ENCODE measurements at places on chromosomes 16 and 17.

GRCh38 chr16:58940609-58941008 is 206.5 kb upstream of the GOT2 start:
- DNase-seq = peak; percentile 6

GRCh38 chr17:77145224-77145611 is 4.4 kb downstream of the SEC14L1 start:
- DNase-seq = no peak

DNA sequence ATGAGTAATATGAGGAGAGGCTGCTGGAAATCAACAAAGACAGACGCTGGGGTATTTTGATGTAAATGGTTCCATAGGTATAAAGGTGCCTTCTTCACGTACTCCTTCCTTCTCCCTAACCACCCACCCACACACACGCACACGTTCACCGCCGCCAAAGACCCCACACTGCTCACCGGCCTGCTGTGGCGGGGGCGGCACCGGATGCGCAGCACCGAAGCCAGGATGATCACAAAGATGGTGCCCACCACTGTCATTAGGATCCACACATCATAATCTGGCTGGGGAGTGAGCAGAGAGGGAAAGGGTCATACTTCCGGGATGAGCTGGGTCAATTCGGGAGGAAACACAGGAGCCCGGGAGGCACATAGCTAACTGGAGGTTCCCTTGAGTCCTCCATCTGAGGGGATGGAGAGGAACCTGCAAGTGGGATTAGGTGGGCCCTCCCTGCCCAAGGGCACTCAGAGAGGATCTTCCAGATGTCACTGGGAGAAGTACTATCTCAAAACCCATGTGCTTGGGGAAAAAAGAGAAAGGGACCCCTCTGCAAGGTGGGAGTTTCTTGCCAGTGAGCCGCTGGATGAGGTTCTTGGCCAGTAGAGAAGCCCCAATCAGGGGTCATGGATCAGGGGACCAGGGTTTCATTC is 10.5 kb upstream of the SUPT4H1 start:
- no peak for DNase-seq

DNA sequence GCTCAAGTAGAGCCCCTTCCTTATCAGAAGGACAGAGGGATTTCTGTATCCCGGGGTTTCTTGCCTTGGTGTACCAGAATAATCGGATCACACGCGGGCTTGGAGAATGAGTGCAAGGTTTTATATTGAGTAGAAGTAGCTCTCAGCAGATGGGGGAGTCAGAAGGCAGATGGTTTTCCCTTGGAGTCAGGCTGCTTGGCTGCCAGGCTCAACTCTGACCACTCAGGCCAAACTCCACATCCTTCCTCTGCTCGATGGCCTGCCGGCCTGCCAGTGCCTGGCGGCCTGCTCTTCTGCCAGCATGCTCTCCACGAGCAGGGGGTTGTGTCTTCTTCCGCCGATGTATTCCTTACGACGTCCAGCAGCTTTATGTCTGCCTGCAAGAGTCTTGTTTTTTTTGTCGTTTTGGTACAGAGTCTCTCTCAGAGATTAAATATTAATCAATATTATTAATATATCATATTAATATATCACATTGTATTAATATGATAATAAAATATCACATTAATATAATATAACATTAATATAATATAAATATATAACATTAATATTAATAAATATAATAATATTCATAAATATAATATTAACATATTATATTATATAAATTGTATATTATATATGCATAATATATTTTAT is 229.2 kb upstream of the WSCD1 start:
- no peak for DNase-seq

- DNase-seq = no peak
These were observed 9.8 kb upstream of the CSNK1D start for GRCh38 chr17:82283208-82283749.

- peak; percentile 77 for DNase-seq
These were observed 9.4 kb upstream of the CEP20 start for GRCh38 chr16:15897834-15898254.

DNA sequence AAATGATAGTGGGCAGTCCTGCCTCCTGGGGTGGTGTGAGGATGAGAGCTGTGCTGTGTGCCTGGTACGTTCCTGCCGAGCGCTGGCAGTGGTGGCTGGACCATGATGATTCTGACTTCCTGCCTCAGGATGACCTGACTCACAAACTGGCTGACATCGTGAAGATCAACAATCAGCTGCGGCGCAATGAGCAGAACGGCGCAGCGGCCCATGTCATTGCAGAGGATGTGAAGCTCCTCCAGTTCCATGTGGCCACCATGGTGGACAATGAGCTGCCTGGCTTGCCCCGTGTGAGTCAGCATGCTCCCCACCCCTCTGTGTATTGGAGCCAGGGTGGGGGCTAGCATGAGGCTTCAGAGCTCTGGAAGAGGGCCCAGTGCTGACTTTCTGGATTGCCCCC is 13.1 kb downstream of the POLR2A start:
- no peak for DNase-seq

GRCh38 chr16:50747207-50747956 is 5.5 kb downstream of the CYLD start:
- no peak for DNase-seq

- no peak for DNase-seq
These were observed 14.4 kb downstream of the SYCE1L start for GRCh38 chr16:77213542-77214106.

- DNase-seq = peak; percentile 85
These were observed at the start of gene CTCF for GRCh38 chr16:67562526-67562917. CTCF (plus strand) TSS chr16:67562526; CDS start chr16:67610833, 48,307 bp downstream.

DNA sequence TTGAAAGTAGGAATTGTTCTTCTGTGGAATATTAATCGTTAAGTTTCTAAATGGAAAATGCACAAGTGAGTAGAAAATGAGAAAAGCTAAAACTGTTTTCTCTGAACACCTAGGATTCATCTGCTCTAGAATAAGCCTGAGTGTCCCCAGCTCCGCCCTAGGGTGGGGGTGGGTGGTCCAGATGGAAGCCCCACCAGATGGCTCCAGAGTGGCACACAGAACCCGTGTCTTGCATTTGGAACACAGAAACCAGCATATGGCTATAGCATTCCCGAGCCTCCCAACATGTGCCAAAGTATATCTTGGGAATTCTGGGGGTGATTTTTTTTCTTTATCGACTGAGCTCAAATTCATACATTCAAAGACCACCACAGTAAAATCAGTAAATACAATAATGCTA is 517.7 kb upstream of the PSMD7 start:
- no peak for DNase-seq

DNA sequence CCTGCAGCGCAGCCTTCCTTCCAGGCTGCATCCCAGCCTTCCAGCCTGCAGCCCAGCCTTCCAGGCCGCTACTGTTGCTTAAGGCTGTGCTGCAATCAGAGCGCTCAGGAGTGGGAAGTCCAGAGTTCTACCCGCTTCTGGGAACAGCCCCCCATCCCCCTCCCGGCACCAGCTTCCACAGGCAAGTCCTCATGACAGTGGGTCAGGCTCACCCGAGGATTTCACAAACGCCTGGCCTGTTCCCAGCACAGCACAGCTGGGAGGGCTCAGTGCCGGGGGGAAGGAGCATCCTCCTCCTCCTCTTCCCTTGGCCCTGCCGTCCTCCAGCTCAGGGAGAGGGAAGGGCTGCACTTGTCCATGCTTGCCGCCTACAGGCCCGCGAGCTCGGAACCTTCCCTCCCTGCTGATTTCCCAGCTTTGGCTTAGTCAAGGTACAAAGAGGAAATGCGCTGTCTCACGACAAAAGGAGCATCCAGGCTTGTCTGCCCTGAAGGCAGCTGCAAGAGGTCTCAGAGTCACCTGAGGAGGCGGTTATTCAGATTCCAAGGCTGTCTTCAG is 8.3 kb downstream of the SOCS3 start:
- DNase-seq = no peak

DNA sequence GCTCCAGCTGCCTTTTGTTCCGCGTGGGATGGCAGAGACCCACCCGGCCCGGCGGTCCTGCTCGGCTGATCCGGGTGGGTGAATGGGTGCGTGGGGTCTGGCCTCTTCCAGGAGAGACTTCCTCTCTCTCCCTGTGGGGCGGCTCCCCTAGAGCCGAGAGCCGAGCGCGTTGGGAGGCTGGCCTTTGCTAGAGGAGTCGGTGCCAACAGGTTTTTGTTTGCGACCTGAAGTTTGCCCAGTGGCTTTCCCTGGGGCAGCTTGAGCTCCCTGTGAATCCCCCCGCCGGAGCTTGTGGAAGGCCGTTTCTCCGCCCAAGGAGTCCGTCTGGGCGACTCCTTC is 970 bp downstream of the EPN2 start:
- DNase-seq = peak; percentile 45

DNA sequence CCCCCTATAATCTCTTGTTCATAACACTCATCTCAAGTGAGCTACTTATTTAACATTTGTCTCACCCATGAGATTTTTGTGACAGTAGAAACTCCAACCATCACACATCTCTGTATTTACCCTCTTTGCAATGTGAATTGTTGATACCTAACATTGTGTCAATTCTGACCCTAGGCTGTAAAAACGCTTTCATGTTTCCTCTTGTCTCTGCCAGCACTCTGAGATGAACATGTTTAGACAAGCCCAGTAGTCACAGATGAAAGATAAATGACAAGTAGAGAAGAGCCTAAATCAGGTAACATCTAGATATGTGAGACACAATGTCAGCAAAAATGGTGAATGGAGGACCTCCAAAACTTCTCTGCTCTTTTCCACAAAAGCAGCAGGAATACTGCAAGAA is 1254.5 kb upstream of the GOT2 start:
- no peak for DNase-seq

- no peak for DNase-seq
These were observed 55.8 kb downstream of the ZFHX3 start for GRCh38 chr16:72992142-72992601.

GRCh38 chr17:56141046-56141839 is 12.0 kb upstream of the ANKFN1 start:
- DNase-seq = no peak

DNA sequence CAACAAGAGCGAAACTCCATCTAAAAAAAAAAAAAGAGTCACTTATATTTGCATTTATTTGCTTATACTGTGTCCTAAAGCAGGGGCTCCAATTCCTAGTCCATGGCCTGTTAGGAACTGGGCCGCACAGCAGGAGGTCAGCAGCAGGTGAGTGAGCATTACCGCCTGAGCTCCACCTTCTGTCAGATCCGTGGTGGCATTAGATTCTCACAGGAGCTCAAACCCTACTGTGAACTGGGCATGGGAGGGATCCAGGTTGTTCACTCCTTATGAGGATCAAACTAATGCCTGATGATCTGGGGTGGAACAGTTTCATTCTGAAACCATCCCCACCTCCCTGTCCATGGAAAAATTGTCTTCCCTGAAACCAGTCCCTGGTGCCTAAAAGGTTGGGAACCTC is 24.9 kb downstream of the ITGB3 start:
- DNase-seq = no peak

- DNase-seq = peak; percentile 18
These were observed at the start of gene GJD3 for GRCh38 chr17:40364121-40364861. GJD3 (minus strand) TSS chr17:40364737; CDS start chr17:40363815, 922 bp downstream.
